ENCODE measurements at places on chromosomes 5 and 9. TPM values are rescaled to one million over a fixed set of nuclear protein-coding genes. Genes with fewer than 3 reads are reported as not detected.

FCN2 gene
- polyA plus RNA-seq, result not detected

CCDC192 gene
- not detected for polyA plus RNA-seq

KCNV2 gene
- not detected for polyA plus RNA-seq

RGS7BP gene
- not detected for polyA plus RNA-seq

TPPP gene
- 0.05 TPM for polyA plus RNA-seq

NR2F1 gene
- 65.5 TPM for polyA plus RNA-seq

IL7R gene
- 36.5 TPM for polyA plus RNA-seq

MARCOL gene
- polyA plus RNA-seq, result not detected

PAPPA gene
- 56.1 TPM for polyA plus RNA-seq

CBY3 gene
- polyA plus RNA-seq, result not detected

ADAMTS13 gene
- 0.86 TPM for polyA plus RNA-seq

PRR16 gene
- 27.2 TPM for polyA plus RNA-seq

REEP2 gene
- polyA plus RNA-seq, result 24.7 TPM

SUSD3 gene
- 1.4 TPM for polyA plus RNA-seq

HMCN2 gene
- under 0.01 TPM for polyA plus RNA-seq

PCDHA9 gene
- 0.02 TPM for polyA plus RNA-seq

TRAF1 gene
- polyA plus RNA-seq, result 4.0 TPM

SNCAIP gene
- polyA plus RNA-seq, result 10.7 TPM
